ENCODE measurements at places on chromosomes 5 and 9.

- DNase-seq: peak; percentile 86
Observed at GRCh38 chr9:106862110-106862820, 701 bp upstream of the ZNF462 start.

DNA sequence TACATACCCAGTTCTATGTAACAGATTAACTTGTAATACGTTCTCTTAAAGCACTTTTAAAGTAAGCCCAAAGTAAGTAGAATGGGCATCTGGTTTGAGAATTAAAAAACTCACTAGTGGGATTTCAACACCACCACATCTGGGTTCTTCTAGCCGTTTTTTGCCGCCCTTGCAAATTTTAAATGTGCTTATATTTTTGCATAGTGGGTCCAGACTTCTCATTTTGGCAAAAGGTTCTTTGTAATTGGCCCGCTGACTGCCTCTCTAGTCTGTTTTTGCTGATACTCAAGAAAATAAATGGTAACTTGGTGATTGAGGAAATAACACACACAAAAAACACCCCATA, 582 bp upstream of the FBXO4 start:
- no peak for DNase-seq

- no peak for DNase-seq
Observed at GRCh38 chr5:78602400-78602799, 46.2 kb downstream of the LHFPL2 start.

DNA sequence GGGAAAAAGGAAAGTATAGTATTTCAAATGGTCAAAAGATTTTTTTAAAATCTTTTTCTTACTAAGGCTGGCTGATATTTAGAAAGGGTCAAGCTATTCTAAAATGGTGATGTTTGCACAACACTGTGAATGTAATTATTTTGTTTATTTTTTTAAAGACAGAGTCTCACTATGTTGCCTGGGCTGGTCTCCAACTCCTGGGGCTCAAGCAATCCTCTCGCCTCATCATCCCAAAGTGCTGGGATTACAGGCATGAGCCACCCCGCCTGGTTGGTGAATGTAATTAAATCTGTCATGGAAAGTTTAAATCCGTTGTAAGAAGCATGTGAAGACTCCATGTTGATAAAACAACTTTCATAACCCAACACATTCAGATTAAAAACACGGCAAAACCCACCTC, 2.6 kb downstream of the UBTD2 start:
- DNase-seq: no peak

GRCh38 chr5:150491876-150492275, 16.1 kb upstream of the NDST1 start:
- DNase-seq: no peak

GRCh38 chr9:96121136-96121535, 180.8 kb downstream of the HSD17B3 start:
- no peak for DNase-seq

GRCh38 chr5:35668794-35669193, 51.1 kb downstream of the SPEF2 start:
- DNase-seq: no peak

GRCh38 chr9:92763721-92764380, 782 bp downstream of the BICD2 start:
- peak; percentile 80 for DNase-seq

DNA sequence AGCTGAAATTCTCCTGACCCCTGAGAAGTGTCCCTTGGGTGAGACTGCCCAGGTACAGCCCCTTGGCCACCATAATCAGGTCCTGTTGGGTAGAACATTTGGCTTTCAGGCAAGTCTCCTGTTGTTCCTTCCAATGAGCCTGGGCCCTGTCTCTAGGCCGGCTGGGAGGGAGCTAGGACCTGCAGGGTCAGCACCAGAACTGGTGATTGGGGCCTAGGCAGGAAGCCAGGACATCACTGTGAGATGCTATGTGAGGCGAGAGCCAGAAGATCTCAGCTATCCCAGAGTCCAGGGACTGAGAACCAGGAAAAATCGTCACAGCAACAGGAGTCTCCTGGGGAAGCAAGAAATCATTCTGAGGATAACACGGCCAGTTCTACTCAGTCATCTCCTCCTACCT, 51.5 kb downstream of the PCDH1 start:
- peak; percentile 55 for DNase-seq

GRCh38 chr5:150411245-150411979, 1.3 kb downstream of the CD74 start:
- peak; percentile 77 for DNase-seq

- DNase-seq: no peak
Observed at GRCh38 chr5:123180676-123181393, 91.8 kb downstream of the PRDM6 start.

DNA sequence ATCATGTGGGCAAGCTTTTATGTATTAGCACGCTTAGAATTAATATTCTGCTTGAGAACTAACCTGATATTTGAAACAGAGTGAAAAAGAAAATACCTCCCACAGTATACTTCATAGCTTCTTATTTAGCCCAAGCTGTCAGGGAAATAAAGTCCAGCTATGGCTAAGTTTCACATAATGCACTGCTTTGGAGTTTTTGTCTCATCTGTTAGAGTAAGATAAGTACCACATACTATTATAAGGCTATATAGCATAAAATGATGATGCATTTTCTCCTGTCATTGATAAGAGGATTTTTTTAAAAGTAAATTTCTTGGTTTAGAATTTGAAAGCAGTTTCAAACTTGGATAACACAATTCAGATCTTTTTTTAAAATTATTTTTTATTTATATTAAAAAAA, 2.4 kb upstream of the ANKDD1B start:
- DNase-seq: no peak

DNA sequence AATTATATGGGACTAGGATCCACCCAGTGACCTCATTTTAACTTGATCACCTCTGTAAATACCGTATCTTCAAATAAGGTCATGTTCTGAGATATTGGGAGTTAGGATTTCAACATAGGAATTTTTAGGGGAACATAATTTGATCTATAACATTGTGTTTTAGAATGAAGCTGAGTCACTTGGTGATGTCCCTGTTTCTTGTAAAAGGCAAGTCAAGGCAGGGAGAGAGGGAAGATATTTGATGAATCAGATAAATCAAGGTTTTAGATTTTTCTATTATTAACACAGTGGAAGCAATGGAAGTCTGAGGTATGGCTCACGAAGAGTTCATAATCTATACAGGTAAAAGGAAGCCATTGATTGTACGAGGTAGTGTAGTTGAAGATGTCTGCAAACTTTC, 11.8 kb upstream of the GPR151 start:
- no peak for DNase-seq

- DNase-seq: no peak
Observed at GRCh38 chr9:127065592-127065991, 56.8 kb downstream of the ANGPTL2 start.

DNA sequence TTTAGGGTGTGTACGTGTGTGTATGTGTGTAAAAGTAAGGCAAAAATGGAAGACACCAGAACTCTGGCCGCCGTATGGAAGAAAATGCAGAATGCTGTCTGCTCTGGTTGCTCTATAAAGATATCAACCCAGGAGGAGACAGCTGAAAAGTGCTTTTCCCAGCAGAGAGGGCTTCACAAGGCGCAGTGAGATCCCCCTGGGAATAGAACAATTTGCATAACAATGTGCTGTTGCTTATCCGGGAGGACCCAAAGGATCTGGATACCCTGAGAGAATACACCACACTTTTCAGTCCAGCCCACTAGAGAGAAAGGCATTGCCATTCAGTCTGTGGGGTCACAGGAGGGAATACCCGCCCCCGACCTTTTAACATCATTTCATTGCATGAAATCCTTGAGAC, 230.6 kb downstream of the EBF1 start:
- DNase-seq: peak; percentile 61
